ENCODE measurements at places on chromosomes 2 and 18. TPM values are rescaled to one million over a fixed set of nuclear protein-coding genes. Genes with fewer than 3 reads are reported as not detected.

The SERPINB12 gene
- not detected for total RNA-seq

- no peak for DNase-seq
Observed at GRCh38 chr18:36675076-36675475, 153.7 kb downstream of the TPGS2 start.

DNA sequence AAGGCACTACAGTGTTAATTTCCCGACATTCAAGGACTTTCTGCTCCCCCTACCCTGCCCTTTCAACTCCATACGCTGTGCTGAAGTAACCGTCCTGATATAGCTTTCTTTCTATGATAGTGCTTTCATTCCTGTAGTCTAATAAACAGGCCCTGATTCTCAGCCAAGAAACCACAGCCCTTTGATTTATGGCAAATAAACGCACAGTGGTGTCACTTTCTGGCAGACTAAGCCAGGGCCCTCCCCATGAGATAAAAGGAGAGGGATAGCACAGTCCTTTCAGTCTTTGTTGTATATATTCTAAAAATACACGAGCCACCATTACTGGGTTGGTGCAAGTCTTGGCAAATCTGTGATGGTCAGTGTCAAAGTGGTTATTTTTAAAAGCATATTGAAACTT is 291.2 kb downstream of the ALPK2 start:
- DNase-seq = no peak

The RUFY4 gene
- total RNA-seq = not detected

DNA sequence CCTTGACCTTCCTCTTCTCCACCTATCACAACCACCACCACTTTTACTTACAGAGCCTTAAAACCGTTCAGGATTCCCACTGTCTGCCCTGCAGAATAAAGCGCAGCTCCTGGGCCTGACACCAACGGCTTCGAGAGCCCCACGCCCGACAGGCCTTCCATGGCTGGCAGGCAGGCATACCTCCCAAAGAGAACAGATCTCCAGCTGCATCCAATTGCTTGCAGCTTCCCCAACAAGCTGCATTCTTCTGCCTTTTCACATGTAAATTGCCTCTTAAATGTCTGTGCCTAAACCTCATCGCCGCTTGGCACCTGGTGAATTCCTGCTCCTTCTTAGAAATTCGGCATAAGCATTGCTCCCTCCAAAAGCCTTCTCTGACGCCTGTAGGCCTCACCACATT is 31.5 kb upstream of the FAM124B start:
- no peak for DNase-seq

The TXNDC2 gene
- 0.18 TPM for total RNA-seq

DNA sequence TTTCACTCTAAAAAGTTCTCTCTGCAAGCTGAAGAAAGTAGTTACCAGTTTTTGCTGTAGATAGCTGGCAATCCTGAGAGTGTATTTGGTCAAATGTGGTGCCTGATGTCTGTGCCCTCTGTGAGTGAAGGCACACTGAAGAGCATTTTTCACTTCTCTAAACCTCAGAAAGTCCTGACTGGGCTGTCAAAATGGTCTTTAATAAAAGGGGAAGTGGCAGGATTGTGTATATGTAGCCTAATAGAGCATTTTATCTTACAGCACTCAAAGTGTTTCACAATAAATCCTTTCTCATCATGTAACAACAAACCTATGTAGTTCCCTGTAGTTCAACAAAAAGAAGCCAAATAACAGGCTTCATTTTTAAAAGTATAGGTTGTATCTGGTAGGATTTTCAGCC is 1552.3 kb upstream of the SLC39A10 start:
- no peak for DNase-seq

- DNase-seq = no peak
Observed at GRCh38 chr2:126739141-126739540, 83.2 kb downstream of the GYPC start.

DNA sequence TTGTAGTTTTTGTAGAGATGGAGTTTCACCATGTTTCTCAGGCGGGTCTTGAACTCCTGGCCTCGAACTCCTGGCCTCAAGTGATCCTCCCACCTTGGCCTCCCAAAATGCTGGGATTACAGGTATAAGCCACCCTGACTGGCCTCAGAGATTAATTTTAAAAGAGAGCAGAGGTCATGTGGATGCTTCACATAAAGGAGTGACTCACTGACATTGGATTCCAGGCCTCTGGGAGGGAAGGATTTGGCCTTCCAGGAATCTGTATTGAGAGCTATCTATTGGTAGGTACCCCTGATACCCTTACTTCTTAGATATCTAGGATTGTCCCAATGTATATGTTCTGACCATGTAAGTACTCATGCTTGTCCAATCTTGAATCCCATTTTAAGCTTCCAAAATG is 138.4 kb downstream of the FAM161A start:
- DNase-seq = no peak
